ENCODE measurements at places on chromosomes 12 and 14.

GRCh38 chr14:105255021-105255507 lies 6.7 kb downstream of the BTBD6 start:
- DNase-seq, result no peak

- no peak for DNase-seq
Measured at GRCh38 chr12:22223356-22223755, 111.2 kb downstream of the ST8SIA1 start.

- no peak for DNase-seq
Measured at GRCh38 chr12:89954259-89954658, 245.6 kb upstream of the ATP2B1 start.

DNA sequence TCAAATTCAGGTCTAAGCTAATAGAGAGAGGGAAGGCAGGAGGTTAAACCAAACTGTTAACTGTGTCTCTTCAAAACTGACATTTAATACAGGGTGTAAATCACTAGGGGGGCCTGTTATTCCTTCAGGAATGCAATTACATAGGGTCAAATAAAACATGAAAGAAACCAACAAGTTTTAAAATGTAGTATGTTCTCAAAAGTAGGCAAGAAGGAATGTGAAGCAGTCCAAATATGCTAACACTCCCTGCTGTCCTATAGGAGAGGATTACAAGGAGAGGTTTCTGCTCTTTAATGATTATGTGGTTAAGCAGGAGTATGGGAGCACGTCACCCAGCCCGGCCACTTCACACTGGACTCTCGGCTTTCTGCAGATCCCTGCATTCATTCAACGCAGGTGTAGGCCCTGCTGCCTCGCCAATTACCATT lies 42.5 kb upstream of the BMP4 start:
- DNase-seq, result no peak

DNA sequence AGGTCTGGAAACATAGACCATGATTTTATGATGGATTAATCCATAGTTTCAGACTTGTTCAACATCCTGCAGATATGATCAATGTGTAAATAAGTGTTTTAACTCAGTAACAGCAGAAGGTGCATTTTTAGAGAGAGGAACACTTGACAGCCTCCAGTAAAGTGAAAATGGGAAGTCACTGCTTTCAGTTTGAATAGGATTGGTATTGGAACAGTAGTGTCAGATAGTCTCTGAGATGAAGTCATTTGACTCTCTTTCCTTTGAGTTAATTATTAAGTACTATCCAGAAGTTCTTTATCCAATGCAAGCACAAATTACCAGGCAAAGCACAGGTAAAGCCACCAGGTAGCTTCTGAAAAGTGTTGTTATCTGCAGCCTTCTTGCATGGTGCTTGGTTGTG lies 14.5 kb upstream of the NAV3 start:
- no peak for DNase-seq

DNA sequence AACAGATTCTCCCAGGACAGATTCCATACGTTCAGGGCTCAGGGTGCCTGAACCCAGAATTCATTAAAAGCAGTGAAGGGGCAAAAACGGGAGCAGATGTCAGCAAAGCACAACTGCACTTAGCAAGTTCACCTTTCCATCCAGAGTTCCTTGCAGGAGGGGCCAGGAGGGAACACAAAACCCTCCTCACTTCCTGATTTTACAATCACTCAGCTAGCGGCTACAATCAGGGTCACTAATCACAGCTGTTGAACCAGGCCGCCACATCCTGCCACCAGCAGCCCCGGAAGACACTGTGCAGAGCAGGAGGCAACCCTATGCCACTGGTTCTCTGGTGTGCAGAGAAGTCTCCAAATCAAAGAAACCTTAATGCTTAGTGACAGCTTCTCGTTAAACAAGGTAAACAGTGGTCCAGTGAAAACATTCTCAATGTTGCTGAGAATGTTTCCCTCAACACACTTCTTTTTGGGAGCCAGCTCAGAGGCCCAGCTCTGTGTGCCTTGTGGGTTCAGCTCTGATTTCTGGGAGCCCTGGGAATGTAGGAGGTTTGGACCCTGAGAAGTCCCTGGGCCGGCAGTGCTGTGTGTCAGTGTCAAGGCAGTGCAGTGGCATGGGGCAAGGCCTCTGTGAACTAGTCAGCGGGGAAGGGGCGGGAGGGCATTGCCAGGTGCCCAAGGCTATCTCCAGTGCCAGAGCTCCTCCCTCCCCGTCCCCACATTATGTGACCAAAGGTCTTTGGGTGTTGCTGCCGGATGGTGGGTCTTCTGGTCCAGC lies 54.5 kb downstream of the VCPKMT start:
- no peak for DNase-seq

DNA sequence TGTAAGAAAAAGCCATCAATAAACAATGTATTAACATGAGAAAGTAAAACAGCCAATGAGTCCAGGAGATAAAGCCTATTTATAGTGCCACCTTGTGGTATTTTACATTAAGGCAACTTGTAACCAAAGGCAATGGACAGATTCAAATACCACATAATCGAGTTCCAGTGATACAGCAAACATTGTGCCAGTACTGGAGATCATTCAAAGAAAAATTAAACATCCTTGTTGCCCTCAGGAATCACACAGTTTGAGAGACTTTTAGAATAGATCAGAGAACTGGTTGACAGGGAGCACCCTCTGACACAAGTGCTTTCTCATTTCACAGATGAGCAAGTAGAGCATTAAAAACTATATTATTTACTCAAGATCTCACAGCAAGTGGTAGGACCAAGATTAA lies 98.1 kb downstream of the DDHD1 start:
- no peak for DNase-seq

DNA sequence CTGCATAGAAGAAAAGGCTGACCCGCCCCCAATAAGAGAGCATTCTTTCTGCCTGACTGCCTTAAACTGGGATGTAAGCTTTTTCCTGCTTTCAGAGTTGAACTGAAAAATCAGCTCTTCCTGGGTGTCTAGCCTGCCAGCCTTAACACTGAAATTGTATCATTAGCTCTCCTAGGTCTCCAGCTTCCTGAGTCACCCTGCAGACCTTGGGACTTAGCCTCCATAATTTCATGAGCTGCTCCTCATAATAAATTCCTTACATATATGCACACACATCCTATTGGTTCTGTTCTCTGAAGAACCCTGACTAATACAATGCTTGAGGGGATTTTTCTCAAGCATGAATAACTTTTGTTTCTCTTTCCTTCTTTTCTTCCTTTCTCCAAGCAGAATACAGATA lies 76.4 kb upstream of the FAR2 start:
- no peak for DNase-seq

DNA sequence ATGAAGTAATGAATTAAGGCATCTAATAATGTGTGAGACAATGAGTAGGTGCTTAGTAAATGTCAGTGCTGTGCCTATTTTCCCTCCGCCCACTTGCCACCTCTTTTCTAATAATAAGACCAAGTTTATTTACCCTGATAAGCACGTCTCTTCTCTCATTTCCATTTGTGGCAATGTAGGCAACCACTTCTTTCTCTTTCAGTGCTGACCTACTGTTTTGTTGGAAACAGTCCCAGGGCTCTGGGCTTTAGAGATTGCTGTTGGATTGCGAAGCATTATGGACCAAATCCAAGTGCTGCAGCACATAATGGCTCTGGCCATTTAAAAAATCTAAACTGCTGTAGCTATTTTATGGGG lies 141.3 kb upstream of the PLEKHG7 start:
- no peak for DNase-seq

GRCh38 chr14:34180869-34181268 lies 230.0 kb upstream of the EGLN3 start:
- DNase-seq, result no peak

- DNase-seq, result no peak
Measured at GRCh38 chr12:92539976-92540781, 162.6 kb upstream of the PLEKHG7 start.

DNA sequence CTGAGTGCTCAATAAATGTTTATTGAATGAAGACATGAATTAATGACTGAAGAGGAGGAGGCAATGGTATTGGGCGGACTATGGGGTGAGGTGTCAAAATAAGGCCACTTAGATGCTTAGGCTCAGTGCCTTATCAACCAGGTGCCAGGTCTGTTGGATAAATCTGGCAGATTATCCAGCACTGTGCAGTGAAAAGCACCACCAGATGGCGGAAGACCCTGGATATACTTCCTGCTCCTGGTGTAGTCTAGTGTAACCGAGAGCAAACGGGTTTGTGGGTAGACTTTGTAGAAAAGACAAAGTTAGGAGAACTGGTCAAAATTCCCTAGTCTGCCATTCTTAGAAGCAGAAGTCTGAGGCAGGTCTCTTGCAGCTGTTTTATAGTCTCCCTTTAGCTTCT lies 306.3 kb downstream of the ATP23 start:
- DNase-seq, result no peak

DNA sequence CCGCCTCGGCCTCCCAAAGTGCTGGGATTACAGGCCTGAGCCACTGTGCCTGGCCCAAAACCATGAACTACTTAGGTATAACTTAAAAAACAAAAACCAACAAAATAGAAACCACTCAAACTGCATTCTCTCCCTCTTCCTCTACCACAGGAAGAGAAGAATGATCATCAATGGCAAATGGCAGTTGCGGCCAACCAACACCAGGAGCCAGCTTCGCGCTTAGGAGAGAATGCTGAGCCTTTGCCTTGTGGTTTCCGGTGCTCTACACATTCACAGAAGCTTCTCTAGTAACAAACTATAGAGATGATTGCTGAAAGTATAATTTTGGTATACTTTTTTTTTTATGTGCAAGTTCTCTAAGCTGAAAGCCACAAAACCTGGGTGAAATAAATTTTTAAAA lies 17.1 kb downstream of the CATSPERB start:
- peak; percentile 9 for DNase-seq

DNA sequence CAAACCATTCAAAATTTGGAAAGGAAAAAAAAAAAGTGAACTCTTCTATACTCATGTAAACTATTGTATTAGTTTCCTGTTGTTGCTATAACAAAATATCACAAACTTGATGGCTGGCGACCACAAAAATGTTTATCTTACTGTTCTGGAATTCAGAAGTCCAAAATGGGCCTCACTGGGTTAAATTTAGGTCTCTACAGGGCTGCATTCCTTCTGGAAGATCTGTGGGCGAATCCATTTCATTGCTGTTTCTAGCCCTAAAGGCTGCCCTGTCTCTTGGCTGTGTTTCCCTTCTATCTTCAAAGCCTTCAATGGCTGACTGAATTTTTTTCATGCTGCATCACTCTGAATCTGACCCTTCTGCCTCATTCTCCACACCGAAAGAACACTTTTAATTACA lies 105.1 kb upstream of the NAV3 start:
- no peak for DNase-seq

GRCh38 chr14:62006116-62006731 lies 244.0 kb downstream of the SNAPC1 start:
- no peak for DNase-seq

- DNase-seq, result no peak
Measured at GRCh38 chr14:99725774-99726537, 41.9 kb downstream of the CYP46A1 start.

GRCh38 chr12:42762395-42762925 lies 172.9 kb upstream of the PRICKLE1 start:
- no peak for DNase-seq

DNA sequence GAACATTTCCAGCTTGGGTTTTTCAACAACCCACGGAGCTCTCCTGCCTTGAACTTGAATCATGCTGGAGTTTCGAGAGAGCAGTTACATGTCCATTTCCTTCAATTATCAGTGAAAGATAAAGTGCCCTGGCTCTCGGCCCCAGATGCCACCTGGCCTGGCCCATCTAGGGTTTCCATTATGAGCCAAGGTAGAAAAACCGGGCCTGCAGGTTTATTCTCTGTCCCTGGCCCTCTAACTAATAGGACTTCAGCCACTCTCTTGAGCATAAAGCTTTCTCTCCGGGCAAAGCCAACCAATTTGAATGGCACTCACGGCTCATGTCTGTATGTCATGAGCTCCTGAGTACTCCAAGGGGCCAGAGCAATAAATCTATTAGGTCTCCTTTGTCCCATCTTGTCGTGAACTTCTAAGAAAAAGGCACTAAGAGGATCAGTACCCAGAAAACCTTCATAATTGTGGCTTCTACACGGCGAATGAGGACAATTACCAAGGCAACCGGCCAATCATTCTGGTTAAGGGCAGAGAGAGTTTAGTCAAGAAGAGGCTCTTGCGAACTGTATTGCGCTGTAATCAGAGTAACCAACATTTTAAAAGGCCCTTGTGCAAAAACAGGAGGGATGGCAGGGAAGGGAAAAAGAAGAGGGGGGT lies 392.3 kb downstream of the MED13L start:
- no peak for DNase-seq

GRCh38 chr12:123548107-123548506 lies 14.6 kb upstream of the RILPL1 start:
- no peak for DNase-seq

GRCh38 chr12:119229837-119230236 lies 51.1 kb downstream of the HSPB8 start:
- no peak for DNase-seq

GRCh38 chr12:124713041-124713435 lies 145.6 kb upstream of the NCOR2 start:
- no peak for DNase-seq

DNA sequence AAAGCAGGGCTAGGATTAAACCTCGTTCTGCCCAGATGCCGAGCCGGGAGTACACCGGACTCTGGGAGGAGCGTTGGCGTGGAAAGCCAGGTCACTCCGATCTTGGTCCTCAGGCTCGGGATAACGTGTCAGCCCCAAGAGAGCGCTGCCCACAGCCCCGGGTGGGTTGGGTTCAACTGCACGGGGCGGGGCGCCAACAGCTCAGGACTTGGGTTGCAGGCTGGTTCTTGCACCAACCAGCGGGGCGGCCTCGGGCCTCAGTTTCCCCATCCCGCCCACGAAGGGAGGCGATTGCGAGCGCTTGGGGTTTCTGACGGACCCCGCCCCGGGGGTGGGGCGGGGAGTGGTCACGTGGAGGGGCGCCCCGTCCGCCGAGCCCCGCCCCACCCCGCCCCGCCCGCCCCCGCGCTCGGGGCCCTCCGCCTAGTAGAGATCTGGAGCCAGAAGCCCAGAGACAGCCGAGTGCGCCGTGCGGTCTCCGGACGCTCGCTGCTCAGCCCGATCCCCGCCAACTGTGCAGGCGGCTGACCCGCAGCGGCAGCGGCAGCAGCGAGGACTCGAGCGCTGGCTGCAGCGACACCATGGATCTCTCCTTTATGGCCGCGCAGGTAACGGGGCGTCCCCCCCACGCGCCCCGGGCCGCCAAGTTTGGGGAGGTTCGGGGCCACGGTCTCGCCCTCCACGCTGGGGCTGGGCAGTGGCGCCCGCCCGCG lies at the start of gene C14orf132:
TSS of gene C14orf132 (plus strand) at position 443 of the 713 bp plus-strand sequence. CDS start at position 582, 139 bp downstream.
- DNase-seq, result peak; percentile 14

GRCh38 chr14:52937869-52938268 lies 13.0 kb downstream of the FERMT2 start:
- DNase-seq, result no peak
